ENCODE measurements at places on chromosomes 5 and 9. TPM values are rescaled to one million over a fixed set of nuclear protein-coding genes. Genes with fewer than 3 reads are reported as not detected.

Gene PGM5
- 235 TPM for total RNA-seq

DNA sequence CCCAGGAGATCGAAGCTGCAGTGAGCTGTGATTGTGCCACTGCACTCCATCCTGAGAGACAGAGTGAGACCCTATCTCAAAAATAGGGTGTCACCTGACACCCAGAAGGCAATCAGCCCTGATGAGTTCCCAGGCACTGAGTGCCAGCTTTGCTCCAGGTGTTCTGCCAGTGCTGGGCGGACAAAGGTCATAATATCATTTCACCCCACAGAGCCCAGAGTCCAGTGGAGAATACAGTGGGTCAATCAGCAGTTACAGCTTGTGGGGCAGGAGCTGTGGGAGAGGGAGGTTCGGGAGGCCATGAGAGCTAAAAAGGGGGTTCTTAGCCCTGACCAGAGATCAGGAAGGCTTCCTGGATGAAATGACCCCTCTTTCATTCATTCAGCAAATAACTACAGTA is 24.4 kb upstream of the SH3RF2 start:
- DNase-seq = no peak

DNA sequence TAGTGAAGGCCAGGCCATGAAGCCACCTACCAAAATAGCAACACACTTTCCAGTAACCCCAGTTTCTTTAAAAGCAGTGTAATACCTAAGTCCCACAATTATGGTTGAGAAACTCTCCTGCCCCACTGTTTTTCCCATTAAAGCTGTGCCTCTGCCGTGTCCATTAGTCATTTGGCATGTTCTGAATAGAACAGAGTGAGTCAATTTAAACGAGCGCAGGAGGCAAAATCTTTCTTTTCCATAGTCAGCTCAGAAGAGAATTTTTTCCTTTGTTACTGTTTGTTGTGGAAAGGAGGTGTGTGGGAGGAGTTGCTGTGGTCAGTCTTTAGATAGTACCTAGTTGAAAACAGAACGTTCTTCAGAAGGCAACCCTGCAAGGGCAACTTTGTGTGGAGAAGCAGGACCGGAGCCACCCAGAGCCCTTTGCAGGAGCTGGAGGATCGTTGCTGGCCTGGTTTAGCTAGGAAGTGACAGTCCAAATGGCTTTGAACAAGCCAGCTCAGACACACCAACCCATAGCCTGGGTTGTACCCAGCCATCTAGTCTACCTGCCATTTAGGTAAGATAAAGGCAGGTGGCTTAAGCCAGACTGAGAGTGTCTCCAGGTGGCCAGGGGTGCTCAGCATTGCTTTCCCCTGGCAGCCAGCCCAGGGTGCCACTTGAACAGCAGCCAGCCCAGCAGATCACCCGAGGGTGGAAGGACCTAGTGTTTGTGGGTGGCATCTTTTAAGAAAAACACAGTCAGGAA is 30.4 kb downstream of the GADD45G start:
- peak; percentile 54 for DNase-seq

Gene RNF208
- 2.3 TPM for total RNA-seq

Gene TMC1
- total RNA-seq = 0.69 TPM

GRCh38 chr5:16733331-16734006 is 116.7 kb upstream of the RETREG1 start:
- DNase-seq = no peak

DNA sequence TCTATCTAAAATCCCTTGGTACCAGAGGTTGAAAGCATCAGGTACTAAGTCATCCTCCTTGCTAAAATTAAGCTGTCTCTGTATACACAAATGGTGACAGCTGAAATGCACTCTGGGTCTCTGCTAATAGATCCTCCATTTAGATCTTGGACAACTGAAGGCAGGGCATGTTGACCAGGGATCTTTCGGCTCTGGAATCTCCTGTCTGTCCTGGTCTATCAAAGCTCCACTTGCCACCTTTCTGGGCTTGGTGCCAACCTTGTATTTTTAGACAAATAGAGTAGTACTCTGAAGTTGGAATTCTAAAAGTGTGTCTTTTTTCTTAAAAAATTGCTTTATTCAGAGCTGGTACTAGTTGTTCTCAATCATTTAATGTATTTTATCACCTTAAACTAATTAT is 135.2 kb upstream of the HMHB1 start:
- no peak for DNase-seq

Gene OTP
- not detected for total RNA-seq

DNA sequence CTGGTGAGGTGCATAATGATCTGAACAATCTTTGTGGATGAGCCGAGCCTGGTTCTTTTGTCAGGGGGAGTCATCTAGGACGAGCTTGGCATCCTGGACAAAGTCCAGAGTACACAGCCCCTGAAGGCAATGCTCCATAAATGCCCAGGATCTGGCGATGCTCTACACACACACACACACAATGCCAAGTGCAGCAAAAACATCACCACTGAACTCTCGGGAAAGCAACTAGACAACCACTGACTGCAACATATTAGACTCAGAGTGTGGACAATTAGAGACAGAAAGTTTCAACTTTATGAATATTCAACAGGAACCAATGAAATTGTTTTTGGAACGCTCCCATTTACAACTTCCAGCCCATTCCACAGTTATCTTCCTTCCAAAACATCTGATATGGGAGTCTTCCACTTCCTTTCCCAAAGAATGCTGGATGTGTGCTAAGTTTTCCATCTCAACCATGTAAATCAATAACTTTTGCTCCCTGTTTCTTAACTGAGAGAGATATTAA is 227.6 kb upstream of the ANKRD55 start:
- no peak for DNase-seq

- DNase-seq = no peak
Observed at GRCh38 chr9:38333047-38333446, 59.5 kb upstream of the ALDH1B1 start.

Gene NR2F1
- 31.5 TPM for total RNA-seq

GRCh38 chr9:128340691-128341434 is 536 bp downstream of the SLC27A4 start:
- DNase-seq = peak; percentile 86

GRCh38 chr5:77423022-77423750 is 68.9 kb downstream of the WDR41 start:
- no peak for DNase-seq

GRCh38 chr5:99320436-99320835 is 391.6 kb upstream of the CHD1 start:
- DNase-seq = no peak

GRCh38 chr5:133358271-133358670 is 254.1 kb downstream of the FSTL4 start:
- DNase-seq = no peak

- no peak for DNase-seq
Observed at GRCh38 chr5:133898440-133898839, 70.0 kb downstream of the C5orf15 start.

DNA sequence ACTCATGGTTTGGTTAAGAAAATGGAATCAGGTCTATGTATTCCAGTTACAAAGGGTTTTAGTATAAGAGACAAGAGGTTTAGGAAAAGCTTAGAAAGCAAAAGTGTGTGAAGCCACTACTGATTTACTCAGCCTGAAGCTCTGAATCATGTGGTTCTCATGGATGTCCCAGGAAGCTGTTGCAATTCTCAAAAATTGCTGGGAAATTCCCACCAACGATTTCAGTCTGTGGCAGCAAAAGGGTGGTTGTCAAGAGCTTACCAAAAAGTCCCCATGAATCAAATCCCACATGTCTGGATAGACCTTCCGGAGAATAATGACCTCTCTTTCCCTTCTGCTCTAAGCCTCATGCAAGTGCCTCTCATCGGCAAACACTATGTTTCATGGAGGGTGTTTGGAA is 929.9 kb downstream of the TLE4 start:
- DNase-seq = no peak

Gene AIF1L
- 31.2 TPM for total RNA-seq

- no peak for DNase-seq
Observed at GRCh38 chr5:38666668-38667498, 110.4 kb upstream of the LIFR start.

GRCh38 chr5:50606179-50606578 is 60.3 kb upstream of the PARP8 start:
- no peak for DNase-seq

- DNase-seq = no peak
Observed at GRCh38 chr9:128882677-128883603, 1.0 kb downstream of the LRRC8A start.

DNA sequence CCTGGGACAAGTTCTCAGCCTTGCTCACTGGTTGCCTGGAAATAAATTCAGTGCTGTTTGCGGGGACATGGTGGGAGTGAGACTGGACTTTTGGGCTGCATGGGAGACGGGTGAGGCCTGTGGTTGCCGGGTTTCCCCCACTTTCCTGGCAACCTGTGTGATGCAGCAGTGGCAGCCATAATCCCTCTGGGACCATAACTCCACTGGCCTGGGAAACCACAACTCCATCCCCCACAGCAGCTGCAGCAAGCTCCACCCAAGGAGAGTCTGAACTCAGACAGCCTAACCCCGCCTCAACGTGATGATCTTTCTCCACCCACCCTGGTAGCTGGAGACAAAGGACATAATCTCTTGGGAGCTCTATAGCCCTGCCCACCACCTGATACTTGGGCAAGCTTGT is 349.9 kb downstream of the PIK3R1 start:
- DNase-seq = no peak

Gene POLK
- 43.0 TPM for total RNA-seq

DNA sequence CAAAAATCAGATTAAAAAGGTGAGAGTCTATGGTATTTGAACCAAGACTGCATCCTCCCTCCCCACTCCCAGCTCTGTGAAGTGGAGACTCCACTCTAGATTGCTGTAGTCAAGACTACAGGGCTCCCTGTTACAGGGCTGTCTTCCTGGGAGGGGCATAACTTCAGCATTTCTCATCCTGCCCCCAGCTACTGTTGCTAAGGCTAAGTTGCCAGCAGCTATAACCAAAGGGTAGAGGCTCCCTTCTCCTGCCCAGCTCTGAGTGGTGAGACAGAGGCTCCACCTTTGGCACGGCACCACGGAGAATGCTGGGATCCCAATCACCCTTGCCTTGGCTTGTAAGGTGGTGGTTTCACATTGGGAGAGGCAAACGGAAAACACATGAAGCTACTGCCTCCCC is 39.2 kb upstream of the GCNT4 start:
- DNase-seq = no peak

Gene IFNK
- not detected for total RNA-seq

- no peak for DNase-seq
Observed at GRCh38 chr9:131013771-131014676, 5.0 kb downstream of the LAMC3 start.

DNA sequence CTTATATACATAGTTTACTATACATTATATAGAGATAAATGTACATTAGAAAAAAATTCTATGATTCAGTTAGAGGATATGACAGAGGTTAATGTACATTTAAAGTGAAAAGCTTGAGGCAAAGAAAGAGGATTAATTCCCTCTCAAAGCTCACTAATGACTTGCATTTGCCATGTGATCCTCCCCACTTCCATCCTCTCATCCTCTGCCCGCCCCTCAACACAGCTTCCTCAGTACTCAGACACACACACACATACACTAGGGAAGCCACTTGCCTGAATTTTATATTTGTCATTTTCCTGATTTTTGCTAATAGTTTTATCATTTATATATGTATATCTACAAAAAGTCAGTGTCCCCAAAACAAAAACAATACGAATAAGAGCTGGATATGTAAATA is 764.5 kb downstream of the EFNA5 start:
- no peak for DNase-seq

Gene KIF27
- total RNA-seq = 6.1 TPM

GRCh38 chr5:38601133-38601862 is 44.9 kb upstream of the LIFR start:
- no peak for DNase-seq

GRCh38 chr5:107155707-107156106 is 515.0 kb downstream of the EFNA5 start:
- no peak for DNase-seq

Gene PRPF4
- 13.7 TPM for total RNA-seq

DNA sequence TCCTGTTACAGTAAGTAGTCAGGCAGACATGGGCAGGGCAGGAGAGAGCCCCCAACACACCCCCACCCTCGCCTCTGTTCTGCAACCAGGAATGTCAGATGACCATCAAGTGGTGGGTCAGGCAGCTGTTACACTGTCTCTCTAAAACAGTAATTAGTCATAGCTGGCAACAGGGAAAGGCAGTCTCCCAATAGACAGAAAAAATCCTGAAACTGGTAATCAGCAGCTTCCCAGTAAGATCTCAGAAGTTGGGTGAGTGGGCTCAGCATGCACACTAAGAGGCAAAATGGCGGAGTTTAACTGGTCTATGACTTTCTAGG is 90.2 kb downstream of the C5orf15 start:
- DNase-seq = no peak

Gene ANKRD34B
- total RNA-seq = not detected

DNA sequence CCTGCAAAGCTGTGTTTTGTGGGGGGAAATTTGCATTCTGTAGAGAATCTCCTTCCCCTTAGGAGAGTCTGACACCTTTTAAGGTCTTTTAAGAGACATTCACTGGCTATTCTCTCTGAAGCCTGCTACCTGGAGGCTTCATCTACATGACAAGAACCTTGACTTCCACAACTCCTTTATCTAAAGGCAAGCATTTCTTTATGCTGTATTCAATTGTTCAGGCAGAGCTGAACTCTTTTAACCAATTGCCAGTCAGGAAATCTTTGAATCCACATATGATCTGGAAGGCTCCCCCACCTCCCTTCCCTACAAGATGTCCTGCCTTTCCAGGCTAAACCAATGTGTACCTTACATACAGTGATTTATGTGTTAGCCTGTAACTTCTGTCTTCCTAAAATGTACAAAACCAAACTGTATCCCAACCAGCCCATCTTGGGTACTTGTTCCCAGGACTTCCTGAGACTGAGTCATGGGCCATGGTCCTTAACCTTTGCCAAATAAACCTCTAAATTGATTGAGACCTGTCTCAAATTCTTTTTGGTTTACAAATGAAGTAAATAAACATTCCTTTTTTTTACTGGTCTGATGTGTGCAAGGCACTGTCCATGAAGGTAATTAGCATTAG is 9.9 kb downstream of the C9orf85 start:
- no peak for DNase-seq

- no peak for DNase-seq
Observed at GRCh38 chr5:176902911-176903664, 3.9 kb upstream of the HK3 start.

GRCh38 chr9:121182101-121182836 is 19.4 kb downstream of the RAB14 start:
- no peak for DNase-seq

Gene B4GALT1
- 107 TPM for total RNA-seq

Gene KIF4B
- 0.14 TPM for total RNA-seq

DNA sequence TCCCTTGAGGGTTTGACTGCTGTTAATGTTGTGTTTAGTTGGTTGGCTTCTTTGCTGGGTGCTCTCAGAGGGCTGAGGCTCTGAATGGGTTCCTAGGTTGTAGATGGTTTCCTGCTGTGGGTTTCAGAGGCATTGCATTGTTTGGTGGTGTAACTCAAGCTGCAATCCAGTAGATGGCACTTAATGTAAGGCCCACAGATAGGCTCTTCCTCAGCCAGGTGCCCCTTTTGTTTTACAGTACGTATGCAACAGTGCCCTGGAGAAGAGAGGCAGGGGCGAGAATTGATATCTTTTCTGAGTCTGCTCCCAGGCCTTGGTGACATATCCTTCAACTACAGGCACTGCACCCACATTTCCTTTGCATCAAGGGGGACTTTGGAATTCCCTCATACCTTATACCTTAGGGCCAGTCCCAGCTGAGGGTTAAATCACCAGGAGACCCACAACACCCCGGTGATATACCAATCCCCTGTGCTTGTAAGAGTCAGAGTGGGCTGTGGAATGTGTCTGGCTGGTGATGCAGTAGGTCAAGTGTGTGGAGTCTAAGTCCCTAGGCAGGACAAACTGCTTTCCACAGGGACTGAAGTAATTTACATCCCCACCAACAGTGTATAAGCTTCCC is 7.0 kb upstream of the UGT3A2 start:
- DNase-seq = no peak

Data from posterior vena cava (tissue), 2 donors.